ENCODE measurements at places on chromosomes 16 and 17.
A peak's percentile ranks its signal among the peaks of the same experiment; 100 is the strongest.

DNA sequence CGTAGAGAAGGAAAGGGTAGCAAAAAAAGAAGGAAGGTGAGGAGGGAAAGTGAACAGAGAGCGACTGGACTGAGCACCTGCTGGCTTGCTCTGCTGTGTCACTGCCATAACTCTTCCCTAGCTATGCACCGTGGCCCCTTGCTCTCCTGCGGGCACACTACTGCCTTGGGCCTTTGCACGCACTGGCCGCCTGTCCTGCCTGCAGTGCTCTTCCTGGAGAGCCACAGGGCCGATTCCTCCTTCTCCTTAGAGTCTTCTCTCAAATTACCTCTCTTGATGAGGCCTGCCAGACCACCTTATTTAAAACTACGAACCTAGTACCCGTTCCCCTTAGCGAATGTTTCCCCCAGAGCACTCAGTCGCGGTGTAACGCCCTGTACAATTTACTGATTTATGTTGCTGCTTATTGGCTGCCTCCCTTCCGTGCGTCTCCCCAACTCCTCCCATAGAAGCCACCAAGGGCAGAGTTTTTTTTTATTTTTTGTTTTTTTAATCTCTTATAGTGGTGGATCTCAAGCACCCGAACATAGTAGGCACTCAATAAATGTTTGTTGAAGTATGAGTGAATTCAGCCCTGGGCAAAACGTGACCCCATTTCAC lies 70.3 kb downstream of the RAI1 start:
- DNase-seq, result no peak

DNA sequence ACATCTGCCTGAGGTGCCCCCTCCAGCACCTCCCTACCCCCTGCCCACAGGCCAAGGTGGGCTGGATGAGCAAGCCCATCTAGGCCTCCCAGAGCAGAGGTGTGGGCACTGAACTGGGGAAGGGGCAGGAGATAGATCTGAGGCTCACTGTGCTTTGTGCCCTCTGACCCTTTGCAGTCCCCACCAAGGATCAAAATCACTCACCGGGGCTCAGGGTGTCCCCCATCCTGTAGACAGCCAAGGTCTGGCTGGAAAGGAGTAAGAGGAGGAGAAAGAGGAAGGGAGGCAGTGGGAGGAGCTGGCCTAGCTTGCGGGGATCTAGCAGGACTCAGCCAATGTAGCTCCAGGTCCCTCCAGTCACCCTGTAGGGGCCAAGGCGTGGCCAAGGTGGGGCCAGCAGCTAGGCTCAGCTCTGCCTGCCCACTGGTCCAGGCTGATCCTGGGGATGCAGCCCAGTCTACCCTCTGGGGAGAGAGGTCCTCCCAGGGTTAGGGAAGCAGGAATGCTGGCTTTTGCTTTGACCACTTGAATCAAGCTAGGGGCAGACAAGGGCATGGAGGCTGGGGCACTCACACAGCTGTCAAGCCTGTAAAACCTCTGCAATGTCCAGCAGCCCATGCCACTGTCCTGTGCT lies 1.8 kb downstream of the SLC12A4 start:
- no peak for DNase-seq

- DNase-seq, result no peak
Measured at GRCh38 chr16:19474617-19475016, 47.3 kb downstream of the GDE1 start.

- no peak for DNase-seq
Measured at GRCh38 chr17:4735876-4736651, 3.6 kb upstream of the ZMYND15 start.

DNA sequence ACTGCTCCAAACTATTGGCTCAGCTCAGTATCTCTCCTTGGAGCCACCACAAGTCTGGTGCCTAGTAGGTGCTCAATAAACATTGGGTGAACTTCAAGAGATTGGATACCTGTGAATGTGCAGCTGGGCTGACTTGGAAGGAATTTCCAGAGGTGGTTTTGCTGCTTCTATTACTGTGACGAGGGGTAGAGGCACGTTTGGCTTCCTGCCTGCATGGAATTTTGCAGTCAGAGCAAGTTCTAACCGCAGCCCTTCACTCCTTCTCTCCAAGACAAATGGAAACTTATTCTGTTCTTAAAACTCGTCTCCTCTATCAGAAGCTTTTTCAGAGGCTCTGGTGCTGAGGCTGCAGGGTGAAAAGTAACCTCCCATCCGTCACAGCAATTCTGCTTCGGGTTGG lies 342.5 kb downstream of the CPPED1 start:
- DNase-seq, result no peak

- no peak for DNase-seq
Measured at GRCh38 chr16:79212114-79212791, 388.3 kb downstream of the MAF start.

DNA sequence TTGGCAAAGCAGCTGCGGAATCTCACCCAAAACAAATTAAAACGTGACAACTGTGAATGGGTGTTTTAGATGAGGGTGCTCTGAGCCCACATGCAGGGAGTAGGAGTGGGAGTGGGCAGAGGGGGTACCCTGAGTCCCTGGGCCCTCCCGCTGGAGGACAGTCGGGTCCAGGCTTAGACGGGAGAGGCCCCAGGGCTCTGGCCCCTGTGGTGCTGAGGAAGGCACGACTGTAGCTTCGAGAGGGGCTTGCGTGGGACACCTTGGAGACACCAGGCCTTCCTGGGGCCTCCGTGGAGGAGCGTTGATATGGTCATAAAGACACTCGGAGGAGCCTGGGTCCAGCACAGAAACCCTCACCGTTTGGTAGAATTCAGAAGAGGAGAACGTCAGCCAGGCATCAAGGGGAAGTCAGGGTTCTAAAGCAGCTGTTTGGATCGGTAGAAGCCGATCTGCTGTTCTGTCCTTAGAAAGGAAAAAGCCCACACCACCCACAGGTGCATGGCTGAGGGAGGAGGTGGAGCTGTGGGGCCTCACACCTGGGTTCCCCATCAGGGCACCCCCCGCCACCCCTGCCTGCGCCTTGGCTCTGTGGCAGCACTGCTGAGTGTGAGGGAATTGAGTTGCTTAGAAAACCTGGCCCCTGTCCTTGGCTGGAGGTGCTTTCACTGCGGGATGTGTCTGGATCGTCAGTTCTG lies 18.4 kb downstream of the DBNDD1 start:
- DNase-seq, result no peak

GRCh38 chr16:30605158-30605557 lies 5.0 kb downstream of the ZNF689 start:
- no peak for DNase-seq

GRCh38 chr17:41723801-41724475 lies 10.5 kb downstream of the HAP1 start:
- no peak for DNase-seq

GRCh38 chr17:41666708-41667279 lies 21.9 kb upstream of the EIF1 start:
- peak; percentile 86 for DNase-seq

- DNase-seq, result no peak
Measured at GRCh38 chr16:28310796-28311195, 18.5 kb downstream of the SBK1 start.

DNA sequence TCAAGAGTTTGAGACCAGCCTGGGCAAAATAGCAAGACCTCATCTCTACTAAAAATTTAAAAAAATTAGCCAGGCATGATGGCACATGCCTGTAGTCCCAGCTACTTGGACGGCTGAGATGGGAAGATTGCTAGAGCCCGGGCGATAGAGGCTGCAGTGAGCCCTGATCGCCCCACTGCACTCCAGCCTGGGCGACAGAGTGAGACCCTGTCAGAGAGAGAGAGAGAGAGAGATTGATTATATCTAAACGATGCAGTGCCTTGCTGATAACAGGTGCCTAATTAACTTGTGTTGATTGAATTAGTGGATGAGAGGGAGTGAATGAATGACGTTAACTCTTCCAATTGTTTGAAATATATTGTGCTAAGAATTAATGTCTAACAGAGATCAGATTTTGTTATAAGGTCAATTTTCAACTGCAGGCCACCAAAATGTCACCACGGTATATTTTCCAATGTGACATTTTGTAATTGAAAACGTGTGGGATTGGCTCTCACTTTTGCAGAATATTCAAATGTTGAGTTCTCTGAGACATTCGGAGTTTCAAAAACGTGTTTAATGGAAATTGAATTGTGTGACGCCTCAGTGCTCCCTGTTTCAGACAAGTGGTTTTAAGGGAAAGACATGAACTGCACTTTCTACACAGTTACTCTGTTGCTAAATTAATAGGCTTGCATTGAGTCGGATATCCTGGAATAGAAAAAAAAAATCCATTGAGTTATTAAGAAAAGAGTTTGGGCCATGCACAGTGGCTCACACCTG lies 53.6 kb downstream of the ABAT start:
- no peak for DNase-seq

DNA sequence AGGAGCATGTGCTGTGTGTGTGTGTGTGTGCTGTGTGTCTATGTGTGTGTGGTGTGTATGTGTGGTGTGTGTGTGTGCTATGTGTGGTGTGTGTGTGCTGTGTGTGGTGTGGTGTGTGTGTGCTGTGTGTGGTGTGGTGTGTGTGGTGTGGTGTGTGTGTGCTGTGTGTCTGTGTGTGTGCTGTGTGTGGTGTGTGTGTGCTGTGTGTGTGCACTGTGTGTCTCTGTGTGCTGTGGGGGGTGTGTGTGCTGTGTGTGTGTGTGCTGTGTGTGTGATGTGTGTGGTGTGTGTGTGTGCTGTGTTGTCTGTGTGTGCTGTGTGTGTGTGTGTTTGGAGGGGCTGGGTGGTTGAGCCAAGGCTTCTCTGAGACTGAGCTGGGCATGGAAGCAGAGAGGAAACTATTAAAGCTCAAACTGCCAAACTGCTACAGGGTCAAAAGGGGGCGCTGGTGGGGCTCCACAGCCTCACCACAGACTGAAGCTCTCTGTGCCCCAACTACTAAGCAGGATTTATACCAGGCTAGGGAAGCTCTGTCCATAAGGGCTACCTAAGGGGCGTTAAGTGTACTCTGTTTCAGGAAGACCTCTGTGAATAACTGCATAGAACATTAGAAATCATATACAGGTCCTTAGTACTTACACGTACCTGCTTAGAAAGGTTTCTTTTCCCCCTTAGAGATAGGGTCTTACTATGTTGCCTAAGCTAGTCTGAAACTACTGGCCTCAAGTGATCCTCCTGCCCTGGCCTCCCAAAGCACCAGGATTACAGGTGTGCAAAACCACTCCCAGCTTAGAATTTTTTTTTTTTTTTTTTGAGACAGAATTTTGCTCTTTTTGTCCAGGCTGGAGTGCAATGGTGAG lies 27.8 kb upstream of the GHDC start:
- DNase-seq, result peak; percentile 35

GRCh38 chr17:48444516-48445247 lies 14.7 kb upstream of the SKAP1 start:
- DNase-seq, result no peak

GRCh38 chr17:15649861-15650421 lies 30.4 kb upstream of the FBXW10B start:
- DNase-seq, result no peak

- DNase-seq, result no peak
Measured at GRCh38 chr16:82004601-82005000, 6.7 kb downstream of the SDR42E1 start.

DNA sequence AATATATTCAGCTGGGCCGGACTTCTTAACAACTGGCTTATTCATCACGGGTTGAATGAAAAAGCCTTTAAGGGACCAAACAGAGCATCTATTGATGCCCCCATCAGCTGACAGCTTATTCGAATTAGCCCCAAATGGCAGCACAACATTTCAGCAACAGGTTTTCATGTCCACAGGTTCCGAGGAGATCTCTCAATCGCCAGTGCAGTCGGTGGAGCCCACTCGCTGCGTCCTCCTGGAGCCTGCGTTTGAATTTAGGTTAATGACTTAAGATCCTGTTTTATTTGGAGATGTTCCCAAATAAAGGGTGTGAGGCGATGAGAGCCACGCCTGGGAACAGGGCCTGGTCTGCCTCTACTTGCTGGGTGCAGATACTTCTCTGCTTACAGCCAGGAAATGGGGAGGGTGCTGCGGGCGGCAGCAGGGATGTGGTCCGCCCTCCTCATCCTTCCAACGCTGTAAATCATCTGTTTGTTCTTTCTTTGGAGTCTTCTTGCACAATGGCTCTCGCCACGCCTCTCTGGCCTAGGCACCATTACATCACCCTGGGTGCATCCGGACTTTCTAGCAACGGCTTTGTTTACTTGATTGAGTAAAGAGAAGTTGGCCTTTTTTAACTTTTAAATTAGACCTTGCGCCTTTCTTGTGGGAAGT lies 22.6 kb downstream of the NDE1 start:
- peak; percentile 57 for DNase-seq

GRCh38 chr16:89412811-89413210 lies 77.5 kb downstream of the ANKRD11 start:
- DNase-seq, result no peak

DNA sequence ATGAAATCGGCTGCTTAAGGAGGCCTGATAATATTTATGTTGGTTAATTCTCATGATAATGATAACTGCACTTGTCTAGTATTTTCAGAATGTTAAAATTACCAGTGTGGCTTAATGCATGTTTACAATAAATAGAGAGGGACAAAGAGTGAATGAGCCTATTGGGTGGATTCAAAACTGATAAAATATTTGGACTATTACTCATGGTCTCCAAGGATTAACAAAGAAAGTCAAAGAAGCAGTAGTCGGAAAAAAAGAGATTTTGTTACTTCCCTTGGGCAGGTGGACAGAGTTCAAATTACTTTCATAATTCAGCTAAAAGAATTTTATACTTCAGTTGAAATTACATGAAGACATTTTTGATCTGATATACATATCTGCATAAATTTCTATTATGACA lies 258.2 kb upstream of the PMFBP1 start:
- no peak for DNase-seq
